ENCODE measurements at places on chromosomes 12 and 14.
A peak's percentile ranks its signal among the peaks of the same experiment; 100 is the strongest.

GRCh38 chr14:100765296-100765695, 38.6 kb downstream of the DLK1 start:
- DNase-seq: no peak

GRCh38 chr14:50599700-50600444, 39.9 kb downstream of the ATL1 start:
- peak; percentile 17 for DNase-seq

- no peak for DNase-seq
Observed at GRCh38 chr12:123034022-123034541, 53.6 kb downstream of the ARL6IP4 start.

DNA sequence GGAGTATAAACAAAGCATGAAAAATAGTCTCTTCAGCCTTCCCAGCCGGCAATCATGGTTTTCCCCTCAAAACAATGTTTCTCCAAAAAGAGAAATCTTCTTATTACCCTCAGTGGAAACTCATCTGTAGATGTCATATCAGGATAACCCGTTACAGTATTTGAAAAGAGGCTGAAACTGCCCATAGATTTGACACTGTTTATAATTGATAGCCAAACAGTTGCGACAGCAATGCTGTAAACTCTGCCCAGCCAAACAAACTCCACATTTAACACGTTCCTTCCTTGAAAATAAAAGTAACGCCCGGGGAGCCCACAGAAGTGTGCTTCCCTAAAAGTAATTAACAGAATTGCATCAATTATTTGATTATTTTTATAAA, 201.3 kb upstream of the FOXN3 start:
- peak; percentile 19 for DNase-seq

DNA sequence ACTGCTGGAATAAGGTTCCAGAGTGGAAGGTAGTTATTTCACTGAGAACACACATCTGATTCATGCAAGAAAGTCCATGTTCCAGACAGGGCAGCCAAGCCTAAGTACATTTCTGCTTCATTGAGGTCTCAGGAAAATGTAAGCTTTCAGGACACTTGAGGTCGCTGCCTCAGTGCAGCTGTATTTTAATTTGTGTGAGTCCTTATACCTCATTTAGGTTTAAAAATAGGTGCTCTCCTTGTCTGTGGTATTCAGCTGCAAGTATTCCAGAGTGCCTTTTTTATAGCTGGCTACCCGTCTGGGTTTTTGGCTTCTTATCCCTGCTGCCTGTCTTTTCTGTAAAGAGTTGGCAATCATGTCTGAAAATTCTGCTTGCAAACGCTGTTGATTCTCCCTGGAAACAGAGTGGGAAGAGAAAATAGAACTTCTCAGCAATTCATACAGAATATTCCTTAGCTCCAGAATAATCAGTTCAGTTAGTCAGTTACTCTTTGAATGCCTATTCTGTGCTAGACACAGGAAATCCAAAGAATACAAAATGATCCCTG, 45.3 kb upstream of the PLBD1 start:
- DNase-seq: no peak

GRCh38 chr12:56190695-56191155, 1.4 kb upstream of the SMARCC2 start:
- DNase-seq: no peak

DNA sequence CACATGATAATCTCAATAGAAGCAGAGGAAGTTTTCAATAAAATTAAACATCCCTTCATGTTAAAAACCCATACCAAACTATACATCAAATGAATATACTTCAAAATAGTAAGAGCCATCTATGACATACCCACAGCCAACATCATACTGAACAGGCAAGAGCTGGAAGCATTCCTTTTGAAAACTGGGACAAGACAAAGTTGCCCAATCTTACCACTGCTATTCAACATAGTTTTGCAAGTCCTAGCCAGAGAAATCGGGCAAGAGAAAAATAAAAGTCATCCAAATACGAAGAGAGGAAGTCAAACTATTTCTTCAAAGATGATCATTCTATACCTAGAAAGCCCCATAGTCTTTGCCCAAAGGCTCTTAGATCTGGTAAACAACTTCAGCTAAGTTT, 454.7 kb upstream of the PRICKLE1 start:
- no peak for DNase-seq

DNA sequence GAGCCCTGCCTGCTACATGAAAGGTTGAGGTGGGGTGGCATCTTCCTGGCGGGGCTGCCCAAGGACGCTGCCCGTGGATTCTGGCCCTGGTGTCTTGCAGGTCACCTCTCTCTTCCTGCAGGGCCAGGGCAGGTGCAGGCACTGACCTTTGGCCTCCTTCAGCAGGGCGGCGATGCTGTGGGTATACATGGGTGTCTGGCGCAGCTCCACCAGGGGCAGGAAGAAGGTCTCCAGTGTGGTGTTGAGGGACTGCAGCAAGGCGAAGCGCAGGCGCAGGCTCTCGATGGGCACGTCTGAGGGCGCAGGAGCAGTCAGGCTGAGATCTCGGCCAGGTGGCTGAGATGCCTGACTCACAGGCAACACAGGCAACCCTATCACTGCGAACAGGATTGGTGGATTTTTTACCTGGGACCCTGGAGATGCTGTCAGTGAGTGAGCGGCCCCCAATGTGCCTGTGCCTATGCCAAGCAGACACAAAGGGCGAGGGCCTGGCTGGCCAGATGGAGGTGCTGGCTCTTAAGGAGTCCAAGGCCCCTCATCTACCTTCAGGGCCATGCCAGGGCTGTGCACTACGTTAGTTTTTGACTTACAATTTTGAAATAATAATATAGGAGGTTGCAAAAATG, 45.7 kb downstream of the TRAFD1 start:
- no peak for DNase-seq

DNA sequence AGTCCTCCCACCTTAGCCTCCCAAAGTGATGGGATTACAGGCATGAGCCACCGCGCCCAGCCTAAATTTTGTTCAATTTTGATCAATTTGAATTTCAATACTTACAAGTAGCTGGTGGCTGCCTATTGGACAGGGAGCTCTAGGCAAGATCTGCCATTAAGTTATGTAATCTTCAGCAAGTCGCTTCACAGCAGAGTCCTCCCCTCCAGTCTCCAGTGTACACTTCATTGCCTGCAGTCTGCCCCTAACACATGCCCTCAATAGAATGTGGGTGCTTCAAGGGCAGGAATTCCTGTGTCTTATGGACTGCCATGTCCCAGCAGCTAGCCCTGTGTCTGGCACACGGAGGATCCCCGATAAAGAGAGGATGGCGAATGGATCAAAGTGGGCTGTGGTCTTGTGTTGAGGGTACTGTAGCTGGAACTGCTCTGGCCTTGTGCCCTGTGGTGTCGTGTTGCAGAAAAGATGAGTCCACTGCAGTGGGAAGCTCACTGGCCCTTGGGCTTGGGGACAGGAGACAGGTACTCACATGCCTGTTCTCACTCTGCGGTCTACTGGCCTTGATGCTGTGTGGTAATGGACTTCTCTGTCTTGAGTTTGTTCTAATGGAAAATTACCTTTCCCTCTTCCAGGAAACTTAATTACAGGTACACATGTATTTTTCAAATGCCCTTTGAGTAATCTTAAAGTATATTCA, 67.6 kb downstream of the TECPR2 start:
- no peak for DNase-seq

DNA sequence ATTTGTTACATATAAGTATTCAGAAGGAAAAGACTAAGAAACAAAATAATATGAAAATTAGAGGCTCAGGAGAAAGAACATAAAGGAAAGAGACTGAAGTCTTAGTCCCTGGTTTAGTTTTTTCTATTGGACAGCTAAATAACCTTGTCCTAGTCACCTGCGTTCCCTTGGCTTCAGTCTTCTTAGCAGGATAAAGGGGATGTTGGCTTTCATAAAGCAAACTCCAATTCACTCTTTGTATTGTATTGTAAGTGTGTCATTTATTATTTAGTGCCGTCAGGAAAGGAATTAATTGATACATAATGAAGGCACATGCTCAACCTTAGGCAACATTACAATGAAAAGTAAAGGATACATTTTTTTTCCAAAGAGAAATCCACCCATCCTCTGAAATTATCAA, 190.3 kb upstream of the PPFIA2 start:
- DNase-seq: no peak

GRCh38 chr12:120468325-120468820, 1.2 kb downstream of the SRSF9 start:
- DNase-seq: peak; percentile 34

DNA sequence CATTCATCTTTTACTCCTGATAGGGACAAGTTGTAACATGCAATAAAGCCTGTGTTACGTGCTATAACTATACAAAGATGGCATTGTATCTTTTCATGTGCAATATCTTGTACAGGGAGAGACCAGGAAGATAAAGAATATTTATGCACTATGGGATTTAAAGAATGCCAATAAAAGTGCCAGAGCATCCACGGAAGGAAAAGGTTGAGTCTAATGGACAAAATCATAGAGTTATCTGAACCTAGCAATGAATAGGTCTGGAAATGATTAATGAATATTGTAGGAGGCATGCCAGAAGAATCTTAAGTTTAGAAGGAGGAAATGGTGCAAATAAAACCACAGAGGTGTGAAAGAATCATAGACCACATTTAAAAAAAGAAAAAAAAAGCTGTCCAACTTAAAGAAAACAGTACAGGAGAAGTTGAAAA, 263.9 kb downstream of the KCNC2 start:
- no peak for DNase-seq

DNA sequence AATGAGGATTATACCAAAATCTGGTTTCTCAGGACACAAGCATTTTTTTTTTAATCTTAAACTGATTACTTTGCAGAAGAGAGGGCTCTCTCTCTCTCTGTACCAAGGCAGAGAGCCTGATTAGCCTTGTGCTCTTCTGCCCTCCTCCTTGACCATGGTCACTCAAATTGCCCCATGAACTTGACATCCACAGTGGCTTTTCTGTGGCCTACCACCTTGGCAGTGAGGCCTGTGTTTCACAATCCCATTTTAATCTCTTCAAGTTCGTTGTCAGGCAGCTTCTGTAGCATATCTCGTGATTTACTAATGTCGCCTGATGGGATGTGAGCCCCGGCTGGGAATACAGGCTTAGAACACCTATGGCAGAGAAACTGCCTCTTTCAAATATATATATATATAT, 30.7 kb upstream of the PWP1 start:
- no peak for DNase-seq

DNA sequence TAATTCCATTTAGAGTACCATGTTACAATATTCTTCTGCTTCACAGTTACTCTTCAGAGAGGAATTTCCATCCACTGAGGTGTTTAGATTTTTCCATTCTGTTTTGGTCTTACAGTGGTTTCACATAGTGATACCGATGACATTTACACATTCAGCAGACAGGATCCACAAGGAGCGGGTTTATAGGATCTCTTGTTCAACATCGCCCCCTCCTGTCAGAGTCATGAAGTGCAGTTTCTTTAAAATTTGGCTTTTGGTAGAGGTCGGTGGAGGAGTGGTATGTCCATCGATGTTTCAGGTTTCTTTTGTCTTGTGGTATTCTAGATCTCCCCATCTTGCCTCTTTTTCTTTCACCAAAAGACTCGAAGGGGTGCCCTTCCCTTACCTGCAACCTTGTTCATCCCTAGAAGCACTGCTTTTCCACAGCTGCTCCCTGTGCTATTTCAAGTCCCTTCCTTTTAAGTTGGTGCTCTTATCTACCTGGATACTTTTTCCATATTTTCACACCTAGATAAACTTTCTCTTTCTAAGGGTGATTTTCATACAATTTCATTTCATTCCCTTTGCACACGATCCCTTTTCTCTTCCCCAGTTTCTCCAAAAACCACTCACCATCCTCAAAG, 181.3 kb downstream of the ITPR2 start:
- peak; percentile 37 for DNase-seq

DNA sequence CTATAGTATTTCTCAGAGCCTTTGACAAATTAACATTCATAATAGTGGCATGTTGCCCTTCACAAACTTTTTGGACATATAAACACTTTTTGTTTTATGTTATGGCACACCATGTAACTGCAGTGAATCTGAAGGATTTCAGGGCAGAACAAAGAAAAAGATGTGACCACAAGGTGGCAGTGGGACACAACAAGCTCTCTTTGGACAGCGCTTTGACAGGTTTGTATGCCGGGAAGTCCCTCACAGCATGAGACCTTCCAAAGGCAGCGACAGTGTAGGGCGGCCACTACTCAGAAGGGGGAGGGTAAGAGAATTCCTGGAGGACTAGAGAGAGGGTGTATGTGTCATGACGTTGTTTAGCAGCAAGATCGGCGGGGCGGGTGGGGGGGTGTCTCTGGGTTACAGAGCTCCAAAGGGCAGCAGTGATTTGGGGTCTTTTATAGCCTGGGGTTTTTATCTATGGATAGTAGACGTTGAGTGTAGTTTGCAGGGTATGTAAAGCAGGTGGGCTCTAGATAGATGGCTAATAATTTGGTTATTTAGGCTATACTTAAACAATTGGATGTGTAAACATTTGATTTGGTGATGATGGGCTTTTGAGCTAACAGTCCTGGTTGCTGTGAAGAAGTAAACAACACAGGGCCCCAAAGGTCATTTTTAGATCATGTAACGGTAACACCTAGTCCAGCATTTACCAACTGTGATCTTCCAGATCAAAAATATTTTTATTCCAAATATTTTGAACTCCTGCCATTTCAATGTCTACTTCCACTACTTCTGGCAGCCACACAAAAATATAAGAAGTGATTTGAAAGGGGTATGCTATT, 22.9 kb downstream of the ETFBKMT start:
- DNase-seq: peak; percentile 78

DNA sequence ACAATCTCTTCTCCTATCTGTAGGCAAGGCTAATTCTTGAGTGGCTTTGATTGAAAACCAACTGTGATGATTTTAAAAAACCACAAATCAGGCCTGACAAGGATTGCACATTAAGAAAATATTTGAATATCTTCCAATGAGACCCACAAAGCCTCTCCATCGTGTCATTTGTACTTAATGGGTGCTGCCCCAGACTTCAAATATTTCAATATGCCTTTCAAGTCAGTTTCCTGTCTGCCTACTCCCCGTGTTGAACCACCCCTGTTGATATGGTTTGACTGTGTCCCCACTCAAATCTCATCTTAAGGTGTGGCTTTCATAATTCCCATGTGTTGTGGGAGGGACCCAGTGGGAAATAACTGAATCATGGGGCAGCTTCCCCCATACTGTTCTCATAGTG, 159.7 kb upstream of the EGLN3 start:
- no peak for DNase-seq

DNA sequence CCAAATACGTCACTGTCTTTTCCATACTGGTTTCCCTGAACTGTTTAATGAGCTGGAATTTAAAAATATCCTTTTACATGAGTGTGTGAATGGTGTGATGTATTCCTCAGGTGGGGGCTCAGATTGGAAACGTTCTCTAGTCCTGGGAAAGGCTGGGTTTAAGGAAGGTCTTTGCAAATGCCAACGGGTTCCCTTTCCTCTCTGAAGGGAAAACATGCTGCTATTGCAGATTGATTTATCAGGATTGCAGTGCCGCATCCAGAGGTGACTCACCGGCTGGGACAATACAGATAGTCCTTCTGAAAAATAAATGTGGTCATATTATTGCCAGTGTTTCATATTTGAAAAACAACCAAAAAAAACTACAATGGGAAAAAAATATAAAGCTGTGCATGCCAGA, 193.1 kb upstream of the FLRT2 start:
- no peak for DNase-seq

DNA sequence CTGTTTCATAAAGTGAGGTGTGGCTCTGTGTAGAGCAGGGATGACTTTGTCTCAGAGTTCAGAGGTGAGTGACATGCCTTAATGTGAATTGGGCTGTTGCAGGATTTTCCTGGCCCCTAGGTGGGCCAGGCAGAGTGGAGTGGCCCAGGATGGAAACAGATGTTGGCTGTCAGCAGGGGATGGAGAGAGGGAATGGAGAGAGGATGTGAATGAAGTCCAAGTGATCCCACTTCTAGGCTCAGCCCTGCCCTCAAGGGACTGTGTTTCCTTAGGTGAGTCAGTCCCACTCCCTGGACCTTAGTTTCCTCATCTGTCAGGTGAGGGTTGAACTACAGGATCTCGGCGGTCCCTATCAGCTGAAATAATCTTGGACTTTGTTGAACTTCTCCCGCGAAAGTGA, 7.5 kb downstream of the GALNT16 start:
- no peak for DNase-seq
